ENCODE measurements at places on chromosomes 2 and 18.

DNA sequence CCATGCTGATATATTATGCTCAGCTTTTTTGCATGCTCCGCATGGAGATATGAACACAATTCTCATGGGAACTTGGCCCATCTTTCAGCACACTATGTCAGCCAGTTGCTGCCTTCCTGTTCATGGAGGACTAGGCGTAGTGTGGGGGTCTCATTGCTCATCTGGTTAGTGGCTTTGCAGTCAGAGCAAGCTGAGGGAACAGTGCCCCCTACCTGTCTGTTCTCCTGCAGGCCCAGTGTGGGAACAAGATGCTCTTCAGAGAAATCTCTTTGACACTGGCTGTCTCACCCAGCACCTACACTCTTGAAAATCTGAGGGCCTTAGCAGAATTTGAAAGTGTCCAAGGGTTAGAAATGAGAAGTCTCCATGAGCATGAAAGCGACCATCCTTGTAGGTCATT lies 47.1 kb downstream of the SPTBN1 start:
- DNase-seq, result peak; percentile 20

GRCh38 chr2:227780981-227781615 lies 32.5 kb upstream of the CCL20 start:
- DNase-seq, result no peak

DNA sequence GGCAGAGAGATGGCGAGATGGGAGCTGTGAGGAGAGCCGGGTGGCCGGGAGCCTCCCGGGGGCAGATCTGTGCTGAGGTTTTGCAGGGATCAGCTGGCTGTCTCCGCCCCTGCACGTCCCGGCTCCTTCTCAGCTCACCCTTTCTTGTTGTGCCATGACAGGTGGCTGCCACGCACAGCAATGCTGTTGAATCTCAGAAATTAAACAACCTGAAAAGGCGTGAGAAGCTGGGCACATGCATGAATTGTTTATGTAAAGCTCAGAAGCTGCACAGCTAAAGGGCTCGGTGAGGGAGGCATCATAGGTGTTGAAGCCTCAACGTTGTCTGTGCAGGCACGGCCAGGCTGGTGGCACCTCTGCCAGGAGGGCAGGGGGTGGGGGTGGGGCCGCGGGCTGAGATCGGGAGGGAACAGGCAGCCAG lies 858 bp upstream of the RTP5 start:
- no peak for DNase-seq

- peak; percentile 46 for DNase-seq
Measured at GRCh38 chr18:9475643-9476591, 604 bp downstream of the RALBP1 start.

DNA sequence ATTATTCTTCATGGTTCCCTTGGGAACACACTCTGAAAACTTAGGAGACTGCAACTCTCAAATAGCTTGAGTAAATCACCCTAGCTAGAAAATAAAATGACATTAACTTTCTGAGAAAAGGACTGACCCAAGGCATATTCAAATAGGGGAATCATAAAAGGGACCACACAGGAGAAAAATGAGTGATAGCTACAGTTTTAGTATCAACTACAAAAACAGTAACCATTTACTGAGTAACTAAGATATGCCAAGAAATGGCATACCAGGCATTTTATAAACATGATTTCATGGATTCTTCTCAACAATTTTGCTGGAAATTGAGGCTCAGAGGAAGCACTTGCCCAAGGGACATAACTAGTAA lies 84.5 kb downstream of the AFF3 start:
- no peak for DNase-seq

All from activated T-cell treated with anti-CD3 and anti-CD28 coated beads for 24 hours (primary cell).